NCI-H446 (cell line): ENCODE measurements at places on chromosomes 6 and 20.

DNA sequence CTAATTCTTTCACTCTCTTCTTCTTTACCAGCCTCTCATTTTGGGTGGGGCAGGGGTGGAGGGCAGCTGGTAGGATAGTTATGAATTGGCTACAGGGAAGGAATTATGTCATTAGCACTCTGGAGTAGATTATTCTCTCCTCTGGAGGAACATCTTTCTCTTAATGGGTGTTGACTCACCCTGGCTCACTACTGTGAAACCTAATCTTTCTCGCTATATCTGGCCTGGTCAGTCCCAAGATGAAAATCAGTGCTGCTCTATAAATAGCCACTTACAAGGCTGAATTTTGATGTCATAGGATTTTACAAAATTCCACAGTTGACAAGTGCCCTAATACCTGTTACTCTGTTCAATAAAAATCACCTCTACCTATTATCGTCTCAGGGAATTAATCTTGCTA lies 151.3 kb downstream of the COL9A1 start:
- DNase-seq, result no peak

GRCh38 chr6:3531481-3531880 lies 74.6 kb upstream of the SLC22A23 start:
- no peak for DNase-seq

GRCh38 chr6:144296973-144297372 lies 11.8 kb downstream of the UTRN start:
- no peak for DNase-seq

- no peak for DNase-seq
These were observed 29.8 kb upstream of the MRPS18A start for GRCh38 chr6:43717389-43717788.

DNA sequence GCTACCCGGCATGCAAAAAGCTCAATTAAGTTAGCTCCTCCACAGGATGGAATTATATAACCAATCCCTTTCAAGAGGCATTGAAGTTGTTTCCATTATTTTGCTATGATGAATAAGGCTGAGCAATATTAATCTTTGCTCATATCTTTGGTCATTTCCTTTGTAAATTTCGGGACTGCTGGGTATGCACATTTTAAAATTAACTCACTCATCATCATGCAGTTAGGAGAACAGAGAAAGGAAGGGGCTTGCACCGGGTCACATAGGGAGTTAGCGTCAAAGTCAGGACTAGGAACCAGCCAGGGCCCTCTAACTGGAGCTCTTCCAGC lies 430 bp upstream of the FAM110A start:
- no peak for DNase-seq

GRCh38 chr6:41967312-41968287 lies 26.0 kb upstream of the CCND3 start:
- no peak for DNase-seq

GRCh38 chr6:165173484-165173883 lies 135.9 kb downstream of the C6orf118 start:
- no peak for DNase-seq

GRCh38 chr20:63463400-63464288 lies 8.8 kb downstream of the KCNQ2 start:
- DNase-seq, result no peak
